ENCODE measurements at places on chromosomes 11 and 22.

DNA sequence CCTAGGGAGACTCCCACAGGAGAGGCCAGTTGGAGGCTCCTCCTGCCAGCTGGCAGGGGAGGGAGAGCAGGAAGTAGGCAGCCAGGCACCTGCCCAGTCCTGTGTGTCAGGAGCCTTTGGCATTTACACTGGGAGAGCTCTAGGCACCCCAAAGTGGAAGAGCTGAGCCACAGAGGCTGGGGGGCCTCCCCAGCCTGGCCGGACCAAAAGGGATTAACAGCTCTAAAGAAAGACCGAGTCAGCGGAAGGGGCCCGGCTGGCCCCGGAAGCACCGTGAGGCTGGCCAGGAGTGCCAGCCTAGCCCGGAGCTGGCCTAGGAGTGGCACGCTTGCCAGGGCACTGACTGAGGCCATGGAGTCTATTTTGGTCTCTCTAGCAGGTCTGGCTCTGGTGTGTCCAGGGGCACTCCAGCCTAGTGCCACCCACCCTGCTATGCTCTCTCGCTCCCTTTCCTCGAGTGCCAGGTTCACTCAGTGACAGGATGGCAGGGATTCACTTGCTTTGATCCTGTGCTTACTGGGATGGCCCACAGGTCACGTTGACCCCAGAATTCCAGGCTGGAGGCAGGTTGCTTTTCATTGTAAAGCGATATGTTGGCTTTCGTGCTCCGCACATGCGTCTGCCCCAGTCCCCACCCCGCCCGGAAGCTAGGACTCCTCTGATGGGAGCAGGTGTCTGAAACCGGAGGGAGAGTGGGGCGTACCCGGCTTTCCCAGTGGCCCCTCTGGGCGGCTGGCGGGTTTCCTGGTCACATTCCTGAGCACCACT is 3.3 kb upstream of the KMT5B start:
- no peak for DNase-seq

DNA sequence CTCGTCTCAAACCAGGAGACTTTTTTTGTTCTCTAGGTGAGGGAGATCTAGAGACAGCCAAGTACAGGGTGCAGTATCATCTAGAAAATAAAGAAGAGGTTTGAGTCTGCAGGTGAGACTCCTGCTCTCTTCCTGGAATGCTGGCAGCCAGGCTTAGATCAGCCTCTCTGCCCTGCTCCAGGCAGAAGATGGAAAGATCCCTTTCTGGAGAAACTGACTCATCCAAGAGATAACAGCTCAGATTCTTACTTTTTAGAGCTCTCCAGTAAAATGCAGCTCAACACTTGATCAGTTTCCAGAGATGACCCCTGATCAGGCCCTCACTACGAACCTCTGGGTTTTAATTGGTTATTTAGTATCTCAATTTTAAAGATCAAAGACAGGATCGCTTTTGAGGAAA is 44.6 kb upstream of the EHF start:
- DNase-seq, result no peak

GRCh38 chr22:44295406-44295805 is 17.3 kb downstream of the SHISAL1 start:
- DNase-seq, result no peak

DNA sequence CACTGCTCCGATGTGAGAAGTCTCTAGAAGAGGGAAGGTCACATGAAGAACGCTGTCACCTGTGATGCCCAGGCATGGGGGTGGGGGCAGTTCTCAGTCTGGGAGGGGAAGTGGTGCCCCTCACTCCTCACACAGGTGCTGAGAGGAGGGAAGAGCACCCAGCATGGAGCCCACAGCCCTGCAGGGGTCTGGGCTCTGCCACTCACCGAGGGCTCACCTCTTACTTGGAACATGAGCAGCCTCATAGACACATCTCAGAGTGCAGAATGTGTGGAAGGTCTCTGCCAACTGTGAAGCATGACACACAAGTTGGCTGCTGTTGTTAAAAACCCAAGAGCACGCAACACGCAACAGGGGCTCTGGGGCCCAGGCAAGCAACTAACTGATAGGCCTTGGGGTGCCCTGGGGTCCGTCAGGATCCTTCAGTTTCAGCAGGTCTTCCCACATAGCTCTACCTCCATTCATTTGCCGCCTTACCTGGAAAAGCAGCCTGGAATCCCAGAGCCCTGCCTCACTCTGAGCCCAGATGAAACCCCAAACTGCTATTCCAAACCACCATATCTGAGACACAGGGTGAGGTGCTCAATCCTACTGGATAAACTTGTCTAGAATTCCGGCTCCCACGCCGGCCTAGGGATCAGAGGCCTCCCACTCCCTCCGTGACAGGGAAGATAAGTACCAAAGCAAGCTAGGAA is 17.5 kb upstream of the TMPRSS4 start:
- DNase-seq, result no peak

GRCh38 chr22:22391543-22391942 is 117.0 kb downstream of the ZNF280B start:
- no peak for DNase-seq

DNA sequence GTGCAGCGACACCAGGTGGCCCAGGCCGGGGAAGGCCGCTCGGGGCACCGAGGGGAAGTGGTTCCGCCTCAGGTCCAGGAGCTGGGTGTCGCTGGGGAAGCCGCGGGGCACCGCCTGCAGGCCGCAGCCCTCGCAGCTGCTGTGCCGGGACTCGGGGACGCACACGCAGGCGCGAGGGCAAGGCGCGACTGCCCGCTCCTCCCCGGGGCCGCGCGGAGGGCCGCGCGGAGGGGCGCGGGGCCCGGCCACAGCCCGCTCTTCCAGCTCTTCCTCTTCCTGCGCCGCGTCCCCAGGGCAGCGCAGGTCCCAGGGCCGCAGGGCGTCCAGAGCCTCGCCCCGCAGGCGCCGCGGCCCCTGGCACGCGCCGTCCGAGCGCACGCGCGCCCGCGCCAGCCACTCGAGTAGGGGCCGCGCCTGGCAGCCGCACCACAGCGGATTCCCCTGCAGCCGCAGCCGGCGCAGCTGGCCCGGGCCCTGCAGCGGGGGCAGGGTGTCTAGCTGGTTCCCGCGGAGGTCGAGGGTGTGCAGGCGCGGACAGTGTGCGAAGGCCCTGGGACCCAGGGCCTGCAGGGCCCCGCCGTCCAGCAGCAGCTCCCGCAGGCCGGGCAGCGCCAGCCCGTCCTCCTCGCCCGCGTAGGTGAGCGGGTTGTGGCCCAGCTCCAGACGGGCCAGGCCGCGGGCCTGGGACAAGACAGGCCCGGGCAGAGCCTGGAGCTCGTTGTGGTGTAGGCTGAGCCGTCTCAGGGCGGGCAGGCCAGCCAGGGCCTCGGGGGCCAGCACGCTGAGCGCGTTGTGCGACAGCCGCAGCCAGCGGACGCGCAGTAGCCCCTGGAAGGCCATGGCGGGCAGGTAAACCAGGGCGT is 2.8 kb downstream of the CHADL start:
- no peak for DNase-seq

GRCh38 chr22:25148149-25148691 is 51.4 kb upstream of the CRYBB3 start:
- no peak for DNase-seq

GRCh38 chr11:68146010-68146540 is 24.9 kb upstream of the CHKA start:
- DNase-seq, result no peak

DNA sequence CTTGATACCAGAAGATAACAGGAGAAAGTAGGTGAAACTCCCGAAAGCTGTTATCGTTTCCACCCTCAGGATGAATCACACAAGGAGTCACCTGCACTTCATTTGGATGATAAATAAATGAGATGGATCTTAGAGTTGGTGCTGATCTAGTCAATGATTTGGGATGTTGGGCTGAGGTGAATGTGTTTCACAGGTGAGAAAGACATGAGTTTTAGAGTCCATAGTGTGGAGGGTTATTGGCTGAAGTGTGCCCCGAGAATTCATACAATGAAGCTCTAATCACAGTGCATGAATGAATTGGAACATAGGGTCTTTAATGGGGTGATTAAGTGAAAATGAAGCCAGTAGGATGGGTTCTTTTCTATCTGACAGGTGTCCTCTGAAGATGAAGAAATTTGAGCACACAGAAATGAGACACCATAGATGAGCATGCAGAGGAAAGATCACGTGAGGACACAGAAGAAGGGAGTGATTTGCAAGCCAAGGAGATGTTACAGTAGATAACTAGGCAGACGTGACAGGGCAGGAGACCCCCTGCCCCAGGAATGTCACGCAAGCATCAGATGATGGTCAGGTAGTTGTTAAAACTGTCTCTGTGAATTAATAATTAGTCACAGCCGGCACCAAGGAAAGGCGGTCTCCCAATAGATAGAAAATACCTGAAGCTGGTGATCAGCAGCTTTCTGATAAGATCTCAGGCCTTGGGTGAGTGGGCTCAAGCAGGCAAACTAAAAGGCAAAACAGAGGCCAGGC is 60.3 kb upstream of the IGLL5 start:
- no peak for DNase-seq

DNA sequence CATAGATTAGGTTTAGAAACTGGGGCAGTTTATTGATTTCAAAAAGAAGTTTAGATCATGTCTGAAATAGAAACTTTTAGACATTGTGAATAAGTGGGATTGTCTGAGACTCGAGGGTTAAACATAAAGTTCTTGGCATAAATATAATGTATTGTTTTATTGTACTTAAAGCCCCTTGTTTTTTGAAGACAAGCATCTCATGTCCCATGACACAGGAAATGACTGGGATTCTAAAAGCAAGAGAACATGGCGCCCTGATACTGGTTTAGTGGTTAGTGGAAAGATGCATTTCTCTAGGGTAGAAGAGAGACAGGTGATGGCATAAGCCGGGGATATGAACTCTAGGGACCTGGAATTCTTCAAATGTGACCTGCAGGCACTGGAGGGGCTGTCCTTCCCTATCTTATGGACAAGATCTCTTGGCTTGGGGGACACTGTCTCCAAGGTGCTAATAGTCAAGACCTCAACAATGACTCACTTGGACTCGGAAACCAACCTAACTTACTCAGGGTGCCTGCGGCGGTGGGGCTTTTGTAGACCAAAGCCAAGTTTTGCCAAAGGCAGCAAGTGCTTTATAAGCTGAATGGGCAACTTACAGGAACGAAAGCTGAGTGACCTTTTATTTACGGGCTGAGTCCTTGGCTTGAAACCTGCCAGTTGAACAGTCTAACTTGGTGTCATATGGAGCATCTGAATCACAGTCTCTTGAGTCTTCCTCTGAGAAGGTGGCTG is 48.2 kb downstream of the UBASH3B start:
- DNase-seq, result no peak

GRCh38 chr11:95720195-95720594 is 69.4 kb downstream of the FAM76B start:
- DNase-seq, result no peak

GRCh38 chr11:66172146-66172545 is 96.3 kb upstream of the RAB1B start:
- DNase-seq, result no peak

- no peak for DNase-seq
These were observed 404.3 kb downstream of the JRKL start for GRCh38 chr11:96794152-96794551.

GRCh38 chr22:41023299-41023623 is 69.1 kb upstream of the EP300 start:
- no peak for DNase-seq

GRCh38 chr11:62959422-62959980 is 25.3 kb downstream of the SLC22A6 start:
- no peak for DNase-seq

DNA sequence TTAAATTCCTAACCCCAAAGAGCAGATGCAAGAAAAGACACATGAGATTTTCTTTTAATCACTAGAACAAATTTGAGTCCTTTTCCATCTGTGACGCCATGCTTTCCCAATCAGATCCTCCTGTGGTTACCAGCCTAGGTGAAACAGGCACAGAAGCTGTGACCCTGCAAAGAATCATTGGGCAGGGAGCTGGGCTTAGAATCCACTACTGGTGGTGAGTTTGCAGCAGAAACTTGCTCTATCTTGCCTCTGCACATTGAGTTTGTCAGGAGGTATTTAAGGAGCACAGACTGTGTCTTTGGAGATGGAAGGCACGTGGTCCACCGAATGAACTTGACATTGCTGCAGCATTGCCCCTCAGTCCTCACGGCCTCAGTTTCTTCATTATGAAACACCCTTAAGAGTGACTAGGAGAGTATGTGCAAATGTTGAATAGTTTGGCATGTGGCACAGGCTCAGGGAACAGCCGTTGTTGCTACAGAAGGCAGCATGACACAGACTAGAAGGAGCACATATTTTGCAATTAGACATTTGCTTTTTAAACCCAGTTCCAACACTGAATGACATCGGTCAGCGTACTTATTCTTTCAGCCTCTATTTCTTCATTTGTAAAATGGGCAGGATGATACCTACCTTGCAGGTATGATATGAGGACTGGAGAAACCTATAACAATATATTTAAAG is 127.6 kb downstream of the DBX1 start:
- no peak for DNase-seq

- no peak for DNase-seq
These were observed 72.5 kb downstream of the MICAL2 start for GRCh38 chr11:12182676-12183541.

DNA sequence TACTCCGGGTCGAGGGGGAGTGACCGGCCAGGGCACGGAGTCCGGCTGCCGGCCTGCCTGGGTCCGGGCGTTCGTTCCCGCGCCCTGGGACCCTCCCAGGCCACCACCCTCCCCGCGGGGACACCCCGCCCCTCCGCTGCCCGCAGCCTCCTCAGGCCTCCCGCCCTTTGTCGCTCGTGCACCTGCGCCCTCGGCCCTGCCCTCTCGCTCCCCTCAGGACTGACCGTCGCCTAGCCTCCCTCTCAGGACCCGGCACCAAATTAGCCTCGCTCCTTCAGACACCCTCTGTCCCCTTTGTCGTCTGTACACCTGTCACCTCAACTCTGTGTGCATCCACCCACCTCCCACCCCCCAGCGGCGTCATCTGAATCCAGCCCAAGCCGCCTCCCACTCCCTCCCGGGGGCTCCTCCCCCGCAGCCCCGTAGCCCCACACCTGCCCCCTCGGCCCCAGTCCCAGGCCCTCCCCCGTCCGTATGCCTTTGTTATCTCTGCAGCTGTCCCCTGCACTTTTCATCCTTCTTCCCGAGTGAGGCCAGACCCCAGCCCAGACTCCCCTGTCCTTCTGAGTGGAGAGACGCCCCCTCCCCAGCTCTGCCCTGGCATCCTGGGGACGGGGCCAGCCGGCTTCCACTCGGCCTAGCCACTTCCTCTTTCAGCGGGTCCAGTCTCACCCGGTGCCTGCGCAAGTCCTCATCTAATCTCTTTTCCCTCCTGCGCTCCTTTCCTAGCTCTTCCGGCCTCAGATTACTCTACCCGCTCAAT is 643 bp downstream of the TIGD3 start:
- DNase-seq, result no peak

GRCh38 chr11:119342023-119342300 is 1.3 kb upstream of the C1QTNF5 start:
- no peak for DNase-seq

DNA sequence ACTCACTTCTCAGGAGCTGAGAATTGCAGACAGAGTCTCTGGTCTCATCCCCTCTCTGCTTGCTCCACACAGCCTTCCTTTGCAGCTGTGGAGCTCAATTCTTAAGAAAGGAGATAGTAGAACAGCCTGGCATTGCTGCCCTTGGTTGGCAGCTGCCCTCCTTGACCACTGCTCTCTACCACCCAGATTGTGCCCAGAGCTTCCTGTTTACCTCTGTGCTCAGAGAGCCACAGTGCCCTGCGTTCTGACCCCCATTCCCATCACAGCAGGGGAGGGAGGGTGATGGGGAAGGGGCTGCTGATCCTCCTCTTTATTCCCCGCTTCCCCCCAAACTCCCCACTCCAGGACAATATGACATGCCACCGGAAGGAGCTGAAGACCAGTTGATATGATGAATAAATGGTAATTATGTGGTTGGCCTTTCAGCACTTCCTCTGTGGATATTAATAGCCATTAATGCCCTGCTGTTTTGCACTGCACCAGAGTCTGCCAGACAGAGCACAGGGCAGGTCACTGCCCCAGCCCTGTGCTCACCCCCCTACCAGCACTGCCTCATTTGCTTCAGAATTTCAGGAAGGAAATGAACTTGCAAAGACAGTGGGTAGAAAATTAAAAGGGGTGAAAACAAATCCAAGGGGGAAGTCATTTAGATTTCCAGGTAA is 426.8 kb upstream of the CADM1 start:
- DNase-seq, result no peak
